ENCODE measurements at places on chromosomes 16 and 17.

DNA sequence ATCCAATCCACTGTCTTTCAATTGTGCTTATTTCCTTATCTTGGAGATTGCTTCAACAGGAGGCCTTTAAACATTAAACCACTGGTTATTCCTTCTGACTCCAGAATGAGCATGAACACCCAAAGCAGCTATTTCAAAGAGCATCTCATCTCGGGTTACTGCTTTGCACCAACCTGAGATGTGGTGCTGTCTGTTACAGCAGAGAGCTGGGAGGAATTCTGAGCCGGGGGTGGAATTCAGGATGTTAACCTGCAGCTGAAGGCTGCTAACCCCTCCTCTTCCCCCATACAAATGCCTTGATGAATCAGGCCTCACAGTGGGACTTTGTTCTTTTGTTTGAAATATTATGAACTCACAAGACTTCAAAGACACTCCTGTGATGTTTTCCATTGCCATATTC, 113.1 kb downstream of the SHISA9 start:
- no peak for DNase-seq

- DNase-seq: no peak
Observed at GRCh38 chr16:75761108-75761507, 34.8 kb upstream of the CPHXL start.

DNA sequence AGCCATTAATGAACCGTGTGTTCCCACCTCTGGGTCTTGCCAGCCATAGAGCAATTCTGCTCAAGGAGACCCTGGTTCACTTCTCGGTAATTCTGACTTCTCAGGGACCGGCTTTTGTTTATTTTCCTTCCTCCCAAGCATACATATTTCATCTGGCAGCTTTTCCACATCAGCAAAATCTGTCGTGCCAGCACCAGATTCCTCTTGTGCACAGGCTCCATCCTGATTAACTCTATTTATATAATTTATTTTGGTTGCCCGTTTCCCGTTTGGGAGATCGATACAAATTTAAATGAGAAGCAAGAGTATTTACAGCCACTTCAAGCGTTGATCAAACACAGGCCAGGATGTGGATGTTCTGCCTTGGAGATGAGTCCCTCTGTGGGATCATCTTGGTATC, 161.9 kb upstream of the XYLT1 start:
- no peak for DNase-seq

- no peak for DNase-seq
Observed at GRCh38 chr16:73086108-73086507, 38.2 kb upstream of the ZFHX3 start.

DNA sequence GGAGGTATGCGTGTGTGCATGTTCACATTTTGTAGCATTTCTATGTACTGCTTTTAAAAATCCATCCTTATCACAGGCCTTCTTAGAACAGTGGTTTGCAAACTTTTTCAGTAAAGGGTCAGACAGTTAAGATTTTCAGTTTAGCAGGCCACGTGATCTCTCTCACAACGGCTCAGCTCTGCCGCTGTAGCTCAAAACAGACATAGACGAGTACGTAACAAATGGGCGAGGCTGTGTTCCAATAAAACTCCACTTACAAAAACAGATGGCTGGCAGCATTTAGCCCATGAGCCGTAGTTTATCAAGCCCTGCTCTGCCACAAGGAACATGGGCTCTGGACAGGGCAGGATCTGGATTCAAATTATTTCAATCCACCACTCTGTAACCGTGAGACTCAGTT, 141.8 kb downstream of the XYLT1 start:
- no peak for DNase-seq

DNA sequence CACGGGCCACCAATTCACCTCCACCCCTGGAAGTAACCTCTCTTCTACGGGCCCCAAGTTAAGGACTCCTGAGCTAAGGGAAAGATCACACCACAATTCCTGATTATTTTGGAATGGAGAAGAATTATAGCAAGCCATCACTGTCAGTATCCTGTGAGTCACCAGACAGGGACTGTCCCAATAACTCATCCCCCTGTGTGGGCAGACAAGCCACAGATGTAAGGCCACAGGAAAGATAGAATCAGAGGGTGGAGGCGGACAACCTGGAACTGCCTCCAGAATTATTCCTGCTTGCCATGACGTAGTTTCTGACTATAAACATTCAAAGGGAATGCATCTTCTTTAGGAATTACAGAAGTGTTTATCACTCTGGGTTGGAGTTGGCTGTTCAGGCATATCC, 5.8 kb upstream of the MYO1D start:
- no peak for DNase-seq

DNA sequence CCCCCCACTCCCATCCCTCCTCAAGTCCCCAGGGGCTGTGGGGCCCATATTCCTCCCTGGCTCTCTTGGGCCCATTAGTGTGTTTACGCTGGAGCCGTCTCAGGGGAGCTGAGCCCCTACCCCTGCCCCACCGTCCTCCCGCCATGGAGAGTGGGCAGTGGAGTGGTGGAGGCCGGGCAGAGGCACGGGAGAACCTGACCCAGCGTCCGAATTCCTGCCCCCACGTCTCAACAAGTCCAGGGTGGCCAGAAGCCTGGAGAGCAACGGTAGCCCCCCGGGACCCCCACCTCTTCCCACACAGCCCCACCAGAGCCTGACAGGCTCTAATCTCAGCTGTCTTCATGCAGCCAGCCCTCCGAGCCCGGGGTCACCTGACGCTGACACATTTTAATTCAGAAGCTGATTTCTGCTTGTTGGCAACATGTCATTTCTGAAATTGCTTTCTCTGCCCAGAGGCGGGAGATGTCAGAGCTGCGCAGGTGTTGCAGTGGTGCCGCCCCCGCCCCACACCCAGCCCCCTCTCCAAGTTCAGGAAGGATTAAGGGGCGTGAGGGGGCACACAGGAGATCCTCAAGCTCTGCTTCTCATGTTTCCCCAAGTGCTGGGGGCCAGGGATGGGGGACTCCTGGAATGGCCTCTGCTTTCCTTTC, 32.6 kb downstream of the WNT9B start:
- no peak for DNase-seq

GRCh38 chr16:87416826-87417527, 24.8 kb downstream of the MAP1LC3B start:
- no peak for DNase-seq

DNA sequence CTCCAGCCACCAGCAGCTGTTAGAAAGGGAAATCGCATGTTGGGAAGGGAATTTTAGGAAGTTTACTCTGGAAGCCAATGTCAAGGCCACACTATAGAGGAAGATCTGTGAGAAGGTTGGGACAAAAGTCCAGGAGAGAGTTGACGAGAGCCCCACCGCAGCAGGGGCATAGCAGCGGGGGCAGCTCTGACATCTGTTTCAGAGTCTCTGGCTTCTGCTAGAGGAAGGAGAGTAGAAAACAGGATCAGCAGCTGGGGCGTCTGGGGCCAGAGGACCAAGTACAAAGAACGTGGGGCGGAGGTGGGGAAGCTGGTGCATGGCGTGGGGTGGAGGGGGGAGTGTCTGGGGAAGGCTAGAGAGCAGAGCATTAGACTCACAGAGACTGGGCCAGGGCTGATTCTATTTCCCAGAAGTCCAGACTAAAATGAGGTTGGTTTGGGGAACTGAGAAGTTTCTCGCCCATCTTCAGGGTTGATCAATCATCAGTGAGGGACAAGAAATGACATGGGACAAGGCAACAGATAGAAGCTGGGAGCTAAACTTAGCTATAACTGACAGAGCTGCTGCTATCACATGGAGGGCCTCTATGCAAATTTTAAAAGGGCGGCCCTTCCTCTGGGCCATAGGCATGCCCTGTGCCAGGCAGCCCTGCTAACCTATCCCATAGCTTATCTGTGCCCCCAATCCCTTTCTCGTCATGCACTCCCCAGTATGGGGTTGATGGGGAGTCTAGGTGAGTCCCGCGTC, 1.2 kb downstream of the RABEP2 start:
- peak; percentile 24 for DNase-seq

GRCh38 chr16:48276102-48276501, 28.8 kb upstream of the ABCC11 start:
- DNase-seq: no peak

- DNase-seq: no peak
Observed at GRCh38 chr16:28931801-28932225, at the start of gene CD19. Gene CD19 (plus strand): TSS chr16:28931971. CDS start chr16:28932001, 30 bp downstream.

- DNase-seq: no peak
Observed at GRCh38 chr17:47660064-47660492, 10.4 kb downstream of the KPNB1 start.

DNA sequence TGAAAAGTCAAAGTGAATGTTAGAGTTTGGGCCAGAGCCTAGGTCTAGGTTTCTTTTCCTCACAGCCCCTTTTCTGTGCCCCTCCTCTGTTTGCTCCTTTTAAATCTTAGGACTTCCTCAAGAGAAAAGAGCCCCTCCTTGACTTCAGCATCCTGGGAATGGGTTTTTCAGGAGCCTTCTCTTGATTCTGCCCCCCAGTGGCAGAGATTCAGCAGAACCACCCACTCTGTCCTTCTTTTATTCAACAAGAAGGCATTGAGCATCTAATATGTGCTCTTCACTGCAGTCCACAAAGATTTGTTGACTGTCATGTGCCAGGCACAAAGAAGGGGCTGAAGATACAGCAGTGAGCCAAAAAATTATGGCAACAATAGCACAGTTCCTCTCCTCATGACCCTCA, 270.8 kb upstream of the CDH5 start:
- DNase-seq: no peak

- no peak for DNase-seq
Observed at GRCh38 chr17:78484271-78485246, 92.6 kb downstream of the DNAH17 start.

- DNase-seq: no peak
Observed at GRCh38 chr17:66691644-66692420, 143.1 kb upstream of the CACNG5 start.

- no peak for DNase-seq
Observed at GRCh38 chr16:82660075-82660645, 33.4 kb downstream of the CDH13 start.

- no peak for DNase-seq
Observed at GRCh38 chr17:13395346-13395745, 206.4 kb downstream of the HS3ST3A1 start.

DNA sequence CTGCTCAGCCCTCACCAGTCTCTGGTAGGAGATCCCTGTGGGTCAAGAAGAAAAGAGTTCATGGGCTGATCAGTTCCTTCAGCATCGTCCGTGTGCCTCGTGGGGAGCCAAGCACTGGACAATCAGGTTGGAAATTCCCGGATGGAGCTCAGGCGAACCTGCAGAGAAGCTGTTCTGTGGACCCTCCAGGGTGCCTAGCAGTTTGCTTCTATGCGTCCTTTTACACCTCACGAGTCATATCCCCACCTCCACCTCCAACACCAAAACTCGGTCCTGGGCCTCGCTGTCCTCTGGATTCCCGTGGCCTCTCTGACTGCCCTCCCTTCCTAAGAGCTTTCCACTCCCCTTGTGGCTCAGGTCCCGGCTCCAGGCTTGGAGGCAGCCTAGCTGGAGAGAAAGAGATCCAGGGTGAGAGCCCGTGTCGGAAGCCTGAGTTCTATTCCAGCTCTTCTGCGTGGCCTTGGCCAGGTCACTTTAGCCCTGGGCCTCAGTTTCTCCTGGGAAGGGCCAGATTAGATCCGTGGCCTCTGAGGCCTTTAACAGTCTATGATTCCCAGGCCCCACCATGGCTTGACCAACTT, 26.2 kb upstream of the PIK3R6 start:
- DNase-seq: no peak
